ENCODE measurements at places on chromosomes 2 and 18.

- no peak for DNase-seq
Measured at GRCh38 chr2:133641942-133642725, 73.9 kb upstream of the NCKAP5 start.

DNA sequence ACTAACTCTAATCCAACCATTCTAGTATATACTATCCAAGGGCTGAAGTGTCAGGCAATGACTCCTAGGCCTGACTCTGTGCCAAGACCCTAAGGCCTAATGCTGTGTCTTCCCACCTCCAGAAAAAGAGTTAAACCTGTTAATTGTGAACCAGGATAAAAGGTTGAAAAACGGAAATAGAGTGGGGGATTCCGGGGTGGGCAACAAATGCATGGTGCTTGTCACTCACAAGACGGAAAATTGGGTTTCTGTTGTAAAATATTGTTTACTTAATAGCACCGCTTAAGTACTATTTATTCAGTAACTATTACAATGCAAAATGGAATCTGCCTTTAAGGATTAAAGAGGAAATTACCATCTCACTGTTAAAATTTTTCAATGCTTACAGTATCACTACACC, 3.2 kb downstream of the STK17B start:
- no peak for DNase-seq

DNA sequence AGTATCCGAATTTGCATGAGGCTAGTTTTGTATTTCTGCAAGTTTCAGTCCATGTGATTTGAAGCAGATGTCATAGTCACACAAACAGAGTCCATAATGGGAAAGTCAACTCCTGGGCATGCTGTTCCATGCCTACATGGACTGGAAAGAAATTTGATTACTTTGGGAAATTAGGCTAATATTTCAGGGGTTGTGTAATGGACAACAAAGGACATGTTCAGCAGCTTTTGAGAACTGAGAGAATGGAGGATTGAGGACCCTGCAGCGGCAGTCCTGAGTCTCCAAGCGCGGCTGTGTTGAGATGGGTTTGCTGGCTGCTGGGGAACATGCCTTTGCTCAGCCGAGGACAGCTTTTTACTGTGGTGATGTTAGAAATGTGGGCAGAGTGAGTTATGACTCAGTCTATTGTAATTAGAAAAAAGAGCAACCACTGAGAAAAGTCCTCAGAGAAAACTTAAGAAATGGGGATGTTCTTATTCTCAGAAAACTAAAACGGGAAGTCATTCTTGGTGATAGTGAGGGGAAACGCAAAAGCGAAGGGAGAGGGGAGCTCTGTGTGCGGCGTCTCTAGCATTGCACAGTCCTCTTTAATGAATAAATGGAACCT, 149.2 kb downstream of the FAM210A start:
- DNase-seq = no peak

- DNase-seq = no peak
Measured at GRCh38 chr2:19346983-19347618, 11.3 kb downstream of the OSR1 start.

DNA sequence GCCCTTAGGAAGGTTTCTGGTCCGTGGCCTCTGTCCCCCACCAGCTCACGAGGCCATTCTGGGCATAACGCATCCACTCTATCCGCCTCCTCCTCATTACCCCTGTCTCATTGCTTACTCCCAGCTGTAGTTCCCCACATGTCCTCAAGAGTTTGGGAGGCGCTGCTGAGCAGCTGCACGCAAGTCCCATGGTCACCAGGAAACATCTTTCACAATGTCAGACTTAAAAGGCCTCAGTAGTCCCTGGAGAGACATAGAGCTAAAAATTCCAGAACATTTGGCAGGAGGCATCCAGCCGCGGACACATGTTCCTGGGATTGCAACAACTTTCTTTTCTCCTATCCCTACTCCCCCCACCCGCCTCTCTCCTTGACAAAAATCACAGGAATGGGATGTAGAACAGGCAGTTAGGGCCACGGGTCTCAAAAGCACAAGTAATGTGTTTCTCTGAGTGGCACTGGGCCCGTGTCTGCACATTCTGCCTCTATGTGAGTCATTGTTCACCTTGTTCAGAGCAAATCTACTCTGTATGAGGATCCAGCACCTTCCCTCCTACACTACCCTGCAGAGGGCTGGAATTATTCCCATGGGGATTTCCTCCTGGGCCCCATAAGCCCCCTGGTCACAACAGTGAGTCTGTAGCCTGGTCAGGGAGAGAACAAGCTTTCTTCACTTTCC, 8.1 kb downstream of the LBH start:
- DNase-seq = peak; percentile 82

DNA sequence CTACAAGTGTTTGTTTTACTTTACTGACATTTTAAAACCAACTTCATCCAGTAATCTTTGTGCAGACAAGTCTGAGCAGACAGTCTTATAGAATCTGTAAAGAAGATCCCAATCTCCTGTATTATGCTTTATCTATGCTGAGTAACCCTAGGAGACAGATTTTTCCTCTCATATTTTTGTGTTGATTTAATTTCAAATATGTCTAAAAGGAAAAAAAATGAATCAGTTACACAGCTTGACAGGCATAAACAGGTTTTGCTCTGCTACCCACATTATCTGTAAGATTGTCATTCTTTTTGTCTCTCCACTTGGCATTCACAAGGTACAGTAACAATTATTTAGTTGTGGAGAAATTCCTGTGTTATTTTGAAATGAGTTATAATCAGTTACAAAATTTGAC, 415.0 kb downstream of the NYAP2 start:
- no peak for DNase-seq

Data from CD8-positive, alpha-beta T cell (primary cell).